ENCODE measurements at places on chromosomes 11 and 22.

DNA sequence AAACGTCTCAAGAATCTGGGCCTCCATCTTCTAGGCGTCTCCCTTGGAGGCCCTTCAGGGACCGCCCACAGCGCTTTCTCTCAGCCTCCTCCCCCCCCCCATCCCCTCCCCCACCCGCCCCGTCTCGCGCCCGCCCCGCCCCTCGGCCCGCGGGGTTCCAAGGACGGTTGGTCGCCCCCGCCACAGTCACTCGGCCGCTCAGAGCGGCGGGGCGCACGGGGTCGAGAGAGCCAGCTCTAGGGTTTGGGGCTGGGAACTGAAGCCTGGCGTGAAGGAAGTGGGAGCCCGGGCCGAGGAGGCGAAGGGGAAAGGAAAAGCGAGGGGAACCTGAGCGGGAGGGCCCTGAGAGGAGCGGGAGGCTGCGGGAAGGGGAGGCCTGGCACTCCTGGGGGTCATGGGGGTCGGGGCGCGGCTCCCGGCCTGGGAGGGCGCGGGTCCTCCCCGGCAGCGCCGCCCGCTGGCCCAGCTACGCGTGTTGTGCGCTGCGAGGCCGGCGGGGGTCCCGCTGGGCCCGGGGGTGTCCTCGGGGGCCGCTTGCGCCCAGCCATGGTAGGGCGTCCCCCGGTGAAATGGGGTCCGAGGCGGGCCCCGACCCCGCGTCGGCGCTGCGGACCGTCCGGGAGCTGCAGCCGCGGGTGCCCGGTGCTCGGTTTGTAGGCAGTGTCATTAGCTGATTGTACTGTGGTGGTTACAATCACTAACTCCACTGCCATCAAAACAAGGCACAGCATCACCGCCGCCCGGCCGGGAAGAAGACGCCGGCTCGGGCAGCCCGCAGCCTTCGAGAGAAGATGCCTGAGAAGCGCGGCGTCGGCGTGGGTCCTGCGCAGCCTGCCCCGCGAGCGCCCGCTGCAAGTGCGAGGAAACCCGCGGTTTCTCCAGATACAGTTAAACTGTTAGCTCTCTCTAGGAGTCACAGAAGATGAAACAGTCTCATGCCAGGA, at the start of gene BTG4:
TSS of gene BTG4 (minus strand) at position 91 of the 944 bp plus-strand sequence. CDS start 13,610 bp downstream, outside the sequence.
- peak; percentile 55 for DNase-seq

DNA sequence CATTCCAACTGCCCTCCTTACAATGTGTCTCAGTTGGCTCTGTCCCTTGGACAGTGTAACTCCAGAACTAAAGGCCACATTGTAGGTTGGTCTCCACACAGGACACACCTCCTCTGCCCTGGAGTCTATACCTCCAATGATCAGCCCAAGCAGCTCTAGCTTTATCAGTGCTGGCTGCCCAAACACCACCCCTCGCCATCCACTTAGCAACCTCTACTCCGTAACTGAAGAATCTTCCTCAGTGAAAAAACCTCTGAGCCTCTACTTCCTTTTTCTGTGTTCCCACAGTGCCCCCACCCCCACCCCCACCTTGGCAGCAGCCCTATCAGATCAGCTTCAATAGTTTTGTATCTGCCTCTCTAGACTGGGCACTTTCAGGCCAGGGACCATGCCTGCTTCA, 33.4 kb downstream of the SERPINH1 start:
- no peak for DNase-seq

DNA sequence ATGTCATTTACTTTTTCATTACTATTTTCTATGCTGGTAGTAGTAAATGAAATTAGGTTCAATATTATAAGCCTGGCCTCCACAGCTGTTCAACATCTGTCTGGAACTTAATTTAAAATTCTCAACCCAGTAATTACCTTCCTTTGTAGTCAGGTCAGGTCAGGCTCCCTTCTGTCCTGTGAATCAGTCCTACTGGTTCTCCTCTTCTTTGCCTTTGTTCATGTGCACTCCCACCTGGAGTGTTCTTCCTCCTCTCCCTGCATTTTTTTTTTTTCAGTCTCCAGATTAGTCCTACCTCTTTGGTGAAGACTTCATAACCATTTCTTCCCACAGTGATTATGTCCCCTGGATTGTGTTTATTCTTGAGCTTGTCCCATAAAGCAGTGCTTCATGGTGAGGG, 67.9 kb downstream of the DKK3 start:
- DNase-seq, result no peak

DNA sequence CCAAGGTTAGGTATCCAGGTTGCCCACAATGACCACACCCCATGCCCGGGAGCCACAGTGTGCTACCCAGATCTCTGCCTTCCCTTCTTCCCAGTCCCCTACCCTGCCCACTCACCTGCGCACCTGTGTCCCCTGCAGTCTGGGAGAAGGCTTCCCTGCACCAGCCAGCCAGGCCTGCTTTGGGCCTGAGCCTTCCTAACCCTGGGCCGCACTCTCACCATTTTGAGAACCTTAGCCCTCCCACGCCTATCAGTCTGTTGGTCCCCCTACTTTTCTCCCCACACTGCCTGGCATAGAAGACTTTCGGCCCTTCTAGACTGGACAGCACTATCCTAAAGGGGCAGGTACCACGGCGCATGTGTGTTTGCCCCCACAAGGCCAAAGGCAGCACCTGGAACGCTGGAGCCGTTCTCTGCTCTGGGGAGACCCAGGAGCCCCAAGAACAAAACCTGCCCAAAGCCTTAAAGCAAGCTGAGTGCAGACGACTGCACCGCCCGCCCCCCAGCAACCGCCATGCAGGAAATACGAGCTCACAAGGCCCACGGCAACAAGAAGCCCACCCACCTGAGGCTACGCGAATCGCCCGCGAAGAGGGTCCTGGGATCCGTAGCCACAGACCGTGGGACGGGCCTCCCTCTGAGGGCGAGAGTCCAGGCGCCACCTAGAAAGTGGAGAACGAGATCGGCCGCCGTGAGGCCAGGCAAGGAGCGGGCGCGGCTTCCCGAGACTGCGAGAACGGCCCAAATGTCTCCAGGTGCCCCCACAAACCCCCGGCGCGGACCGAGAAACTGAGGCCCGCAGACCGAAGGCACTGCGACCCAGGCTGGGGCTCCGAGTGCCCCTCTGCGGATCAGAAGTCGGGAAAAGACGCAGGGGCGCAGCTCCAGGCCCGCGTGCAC, 546 bp downstream of the GNB1L start:
- no peak for DNase-seq

DNA sequence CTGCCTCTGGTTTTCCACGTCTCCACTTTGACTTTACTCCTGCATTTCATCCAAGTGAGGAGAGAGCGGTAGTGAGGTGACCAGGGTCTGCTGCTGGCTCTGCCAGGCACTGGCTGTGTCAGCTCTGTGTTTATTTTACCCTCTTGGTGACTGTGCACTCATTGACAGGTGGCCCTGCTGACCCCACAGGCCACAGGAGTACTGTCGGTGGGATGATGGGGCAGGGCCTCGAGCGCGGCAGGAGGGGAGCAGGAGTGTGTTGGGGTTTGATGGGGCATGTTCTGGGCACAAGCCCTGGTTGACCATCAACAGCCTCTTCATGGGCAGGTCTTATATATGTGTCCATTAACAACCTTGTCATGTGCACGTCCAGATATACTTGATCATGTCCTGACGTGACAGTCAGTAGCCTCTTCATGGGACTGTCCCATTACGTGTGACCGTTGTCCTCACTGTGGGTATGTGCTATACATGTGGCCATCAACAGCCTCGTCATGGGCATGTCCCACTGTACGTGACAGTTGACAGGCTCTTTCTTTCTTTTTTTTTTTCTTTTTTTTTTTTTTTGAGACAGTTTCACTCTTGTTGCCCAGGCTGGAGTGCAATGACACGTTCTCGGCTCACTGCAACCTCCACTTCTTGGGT, 31.4 kb upstream of the ACR start:
- DNase-seq, result no peak

DNA sequence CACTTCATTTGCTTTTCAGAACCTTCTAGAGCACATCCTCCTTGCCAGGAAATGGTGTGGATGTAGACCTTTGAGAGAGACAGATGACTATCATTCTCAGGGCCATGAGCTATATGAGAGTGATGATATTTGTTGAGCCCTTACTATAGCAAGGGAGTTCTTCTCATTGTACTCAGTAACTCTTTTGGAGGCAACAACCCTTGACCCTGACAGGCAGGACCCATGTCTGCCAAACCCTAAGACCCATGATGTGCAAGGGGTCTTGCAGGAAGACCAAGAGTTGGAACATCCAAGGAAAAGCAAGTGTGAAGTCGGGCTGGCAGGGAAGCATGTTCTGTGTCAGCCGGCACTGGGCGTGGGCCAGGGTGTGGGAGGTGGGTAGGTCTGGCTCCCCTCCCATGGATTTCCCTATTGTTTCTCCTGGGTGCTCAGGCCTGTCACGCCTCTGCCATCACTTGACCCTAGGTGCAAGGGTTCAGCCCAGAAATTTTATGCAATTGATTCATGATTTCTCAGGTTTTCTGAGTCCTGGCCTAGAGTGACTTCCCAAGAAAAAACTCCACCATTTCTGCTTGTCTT, 1.2 kb downstream of the FOLR3 start:
- no peak for DNase-seq

DNA sequence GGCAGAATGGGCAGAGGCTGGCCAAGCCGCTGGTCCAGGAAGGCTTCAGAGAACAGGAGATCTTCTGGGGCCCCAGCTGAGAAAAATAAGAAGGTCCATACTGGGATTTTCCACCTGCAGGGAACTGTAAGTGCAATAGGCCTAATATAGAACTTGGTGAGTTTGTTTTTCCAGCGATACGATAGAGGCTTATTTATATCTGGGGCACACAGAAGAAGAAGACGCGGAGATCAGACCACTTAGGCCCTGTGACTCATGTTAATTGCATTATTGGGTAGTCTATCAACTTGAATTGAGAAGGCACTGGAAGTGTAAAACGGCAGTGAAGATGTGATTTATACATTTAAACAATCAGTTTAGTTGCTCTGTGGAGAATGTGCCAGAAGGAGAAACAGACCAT, 7.7 kb upstream of the SRSF8 start:
- DNase-seq, result no peak

- no peak for DNase-seq
These were observed 1375.8 kb downstream of the BRD1 start for GRCh38 chr22:48451891-48452290.

DNA sequence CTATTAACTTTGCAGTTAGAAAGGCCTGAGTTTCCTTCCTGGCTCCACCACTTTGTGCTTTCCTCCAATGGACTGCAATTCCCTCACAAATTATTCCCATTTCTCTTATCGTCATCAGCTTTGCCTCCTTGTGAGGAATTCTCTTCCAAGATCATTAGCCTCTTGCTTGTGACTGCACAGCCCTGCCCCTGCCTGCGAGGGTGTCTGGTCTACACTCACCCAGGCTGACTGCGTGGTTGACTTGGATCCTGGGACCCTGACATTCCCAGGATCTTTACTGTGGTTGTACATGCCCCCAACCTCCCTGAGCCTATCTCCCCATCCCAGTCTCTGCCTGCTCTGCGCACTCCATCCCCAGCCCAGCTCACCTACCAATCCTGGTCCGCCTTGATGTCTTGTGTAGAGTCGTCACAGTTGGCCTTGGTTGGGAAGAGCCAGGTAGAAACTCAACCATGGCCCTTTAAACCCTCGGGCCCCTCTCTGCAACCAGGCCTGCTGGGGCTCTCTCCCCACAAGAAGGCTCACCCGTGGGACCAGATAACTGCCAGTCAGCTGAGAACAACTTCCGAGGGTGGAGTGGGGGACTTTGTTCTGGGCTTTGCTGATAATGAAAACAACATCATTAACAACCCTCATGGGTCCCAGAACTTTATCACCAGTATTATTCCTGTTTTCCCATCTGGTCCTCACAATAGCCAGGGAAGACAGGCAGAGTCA, at the start of gene OR2AT4:
TSS of gene OR2AT4 (minus strand) at position 421 of the 717 bp plus-strand sequence.
- DNase-seq, result no peak

- no peak for DNase-seq
These were observed 64.0 kb downstream of the CCDC83 start for GRCh38 chr11:85918910-85919794.

DNA sequence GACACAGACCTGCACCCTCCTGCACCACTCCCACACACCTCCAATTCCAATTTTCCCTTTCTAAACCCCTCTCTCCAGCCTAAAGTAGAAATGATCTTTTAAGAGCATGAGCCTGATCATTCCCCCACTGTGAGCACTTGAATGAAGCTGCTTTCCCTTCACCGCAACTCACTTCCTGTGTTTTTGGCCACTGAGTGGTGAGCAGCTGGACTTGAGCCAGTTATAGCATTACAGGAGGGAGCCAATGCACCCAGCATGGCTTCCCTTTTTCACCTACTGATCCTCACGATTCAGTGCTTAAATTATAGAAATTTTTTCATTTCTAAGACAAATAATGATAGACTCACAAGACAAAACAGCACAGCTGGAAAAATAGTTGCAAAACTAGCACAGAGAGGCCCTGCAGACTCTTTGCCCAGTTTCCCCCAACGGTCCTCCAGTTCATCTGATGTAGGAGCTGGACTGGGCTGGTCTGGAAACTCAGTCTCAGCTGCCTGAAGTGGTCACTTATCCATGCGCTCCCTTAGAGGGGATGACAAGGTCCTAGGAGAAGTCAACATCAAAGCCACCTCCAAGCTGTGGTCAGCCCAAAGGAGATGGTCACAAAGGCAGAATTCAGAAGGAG, 9.7 kb upstream of the APOL4 start:
- peak; percentile 41 for DNase-seq

GRCh38 chr22:39209756-39210155, 35.0 kb downstream of the PDGFB start:
- DNase-seq, result no peak

GRCh38 chr11:115181538-115181937, 322.7 kb downstream of the CADM1 start:
- DNase-seq, result no peak

GRCh38 chr11:128411812-128412211, 175.5 kb downstream of the ETS1 start:
- no peak for DNase-seq

- no peak for DNase-seq
These were observed 73.0 kb downstream of the RAB30 start for GRCh38 chr11:82998697-82999096.

GRCh38 chr11:135075740-135076139, 663.7 kb upstream of the B3GAT1 start:
- DNase-seq, result peak; percentile 1

DNA sequence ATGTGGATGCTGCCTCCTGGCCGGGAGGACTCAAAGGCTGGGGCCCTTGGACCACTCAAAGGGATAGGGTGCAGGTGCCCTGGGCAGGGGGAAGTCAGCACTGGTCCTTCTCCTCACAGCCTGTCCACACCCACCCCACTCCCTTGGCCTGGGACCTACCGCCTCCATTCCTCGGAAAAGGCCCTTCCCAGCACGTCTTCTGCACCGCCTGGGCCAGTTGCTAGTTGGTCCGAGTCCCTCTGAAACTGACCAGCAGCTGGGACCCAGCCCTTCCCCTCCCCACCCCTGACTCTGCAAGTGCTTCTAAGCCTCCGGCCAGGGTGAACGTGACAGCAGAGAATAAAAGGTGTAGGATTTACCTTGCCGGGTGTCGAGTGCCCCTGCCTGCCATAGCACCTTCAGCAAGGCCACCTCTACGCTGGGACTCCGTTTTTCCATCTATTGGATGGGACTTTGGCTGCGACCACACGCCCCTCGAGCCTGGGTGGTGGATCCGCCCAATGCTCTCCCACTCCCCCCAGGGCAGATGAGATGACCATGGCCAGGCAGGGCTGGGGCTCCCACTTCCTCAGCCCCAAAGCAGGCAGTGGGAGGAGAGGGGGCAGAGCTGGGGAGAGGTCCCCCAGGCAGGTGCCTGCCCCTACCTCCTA, 37.3 kb downstream of the OSBPL5 start:
- DNase-seq, result no peak

- no peak for DNase-seq
These were observed 903.7 kb downstream of the BRD1 start for GRCh38 chr22:48923996-48924395.

Data from EL (cell line).